AG04450 (cell line): ENCODE measurements at places on chromosomes 11 and 22.

DNA sequence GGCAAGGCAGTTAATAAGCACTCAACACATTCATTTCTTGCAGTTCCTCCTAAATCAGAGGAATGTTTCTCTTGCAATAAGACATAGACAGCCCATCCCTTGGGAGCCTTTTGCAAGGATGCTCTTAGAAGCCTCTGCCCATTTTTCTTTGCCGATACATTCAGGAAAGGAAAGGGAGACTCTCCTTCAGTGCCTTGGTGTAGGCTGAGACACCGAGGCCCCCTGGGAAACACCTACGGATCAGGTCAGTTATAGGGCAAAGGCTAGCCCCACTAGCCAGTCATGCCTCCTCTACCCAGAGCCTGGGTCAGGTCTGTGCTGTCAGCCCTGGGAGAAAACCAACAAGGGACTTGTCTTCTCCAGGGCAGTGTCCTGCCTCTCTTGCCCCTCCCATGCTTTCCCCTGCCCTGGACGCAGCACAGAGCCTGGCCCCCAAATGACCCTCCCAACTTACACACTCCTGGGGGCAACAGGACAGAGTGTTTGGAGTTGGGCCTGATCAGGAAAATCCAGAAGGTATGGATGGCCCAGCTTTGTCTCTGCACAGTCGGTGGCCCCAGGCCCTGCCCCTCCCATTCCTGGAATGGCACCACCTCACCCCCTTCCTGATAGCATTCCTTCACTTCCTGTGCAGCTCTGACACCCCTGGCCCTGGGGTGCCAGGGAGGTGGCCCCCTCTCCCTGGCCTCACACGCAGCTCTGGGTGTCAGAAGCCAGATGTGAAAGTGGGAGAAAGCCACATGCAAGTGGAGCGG is 18.3 kb downstream of the ANKK1 start:
- no peak for DNase-seq

- DNase-seq = no peak
These were observed 187.4 kb upstream of the MTMR2 start for GRCh38 chr11:96111308-96111707.

- no peak for DNase-seq
These were observed 82.4 kb upstream of the BIRC3 start for GRCh38 chr11:102234779-102235439.

- DNase-seq = no peak
These were observed 68.7 kb downstream of the PPFIBP2 start for GRCh38 chr11:7582338-7582985.

DNA sequence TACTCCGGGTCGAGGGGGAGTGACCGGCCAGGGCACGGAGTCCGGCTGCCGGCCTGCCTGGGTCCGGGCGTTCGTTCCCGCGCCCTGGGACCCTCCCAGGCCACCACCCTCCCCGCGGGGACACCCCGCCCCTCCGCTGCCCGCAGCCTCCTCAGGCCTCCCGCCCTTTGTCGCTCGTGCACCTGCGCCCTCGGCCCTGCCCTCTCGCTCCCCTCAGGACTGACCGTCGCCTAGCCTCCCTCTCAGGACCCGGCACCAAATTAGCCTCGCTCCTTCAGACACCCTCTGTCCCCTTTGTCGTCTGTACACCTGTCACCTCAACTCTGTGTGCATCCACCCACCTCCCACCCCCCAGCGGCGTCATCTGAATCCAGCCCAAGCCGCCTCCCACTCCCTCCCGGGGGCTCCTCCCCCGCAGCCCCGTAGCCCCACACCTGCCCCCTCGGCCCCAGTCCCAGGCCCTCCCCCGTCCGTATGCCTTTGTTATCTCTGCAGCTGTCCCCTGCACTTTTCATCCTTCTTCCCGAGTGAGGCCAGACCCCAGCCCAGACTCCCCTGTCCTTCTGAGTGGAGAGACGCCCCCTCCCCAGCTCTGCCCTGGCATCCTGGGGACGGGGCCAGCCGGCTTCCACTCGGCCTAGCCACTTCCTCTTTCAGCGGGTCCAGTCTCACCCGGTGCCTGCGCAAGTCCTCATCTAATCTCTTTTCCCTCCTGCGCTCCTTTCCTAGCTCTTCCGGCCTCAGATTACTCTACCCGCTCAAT is 643 bp downstream of the TIGD3 start:
- no peak for DNase-seq
